ENCODE measurements at places on chromosomes 6 and 20.
A peak's percentile ranks its signal among the peaks of the same experiment; 100 is the strongest.

DNA sequence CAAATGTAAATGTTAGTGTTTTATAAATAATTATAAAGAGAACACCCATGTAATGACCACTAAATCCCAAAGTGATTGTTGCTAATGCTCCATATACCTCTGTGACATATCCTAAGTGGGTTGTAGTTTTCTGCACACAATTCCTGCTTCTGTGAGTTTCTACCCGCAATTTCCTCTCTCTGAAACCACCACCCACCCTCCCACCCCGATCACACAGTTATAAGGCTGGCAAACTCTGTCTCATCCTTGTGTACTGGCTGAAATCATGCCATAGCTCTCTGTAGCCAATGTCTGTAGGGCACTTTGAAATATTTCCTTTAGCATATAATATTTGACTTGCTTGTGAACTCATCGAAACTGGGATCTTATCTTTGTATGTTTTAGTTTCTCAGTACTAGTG, 236.6 kb downstream of the PLCB1 start:
- no peak for DNase-seq

DNA sequence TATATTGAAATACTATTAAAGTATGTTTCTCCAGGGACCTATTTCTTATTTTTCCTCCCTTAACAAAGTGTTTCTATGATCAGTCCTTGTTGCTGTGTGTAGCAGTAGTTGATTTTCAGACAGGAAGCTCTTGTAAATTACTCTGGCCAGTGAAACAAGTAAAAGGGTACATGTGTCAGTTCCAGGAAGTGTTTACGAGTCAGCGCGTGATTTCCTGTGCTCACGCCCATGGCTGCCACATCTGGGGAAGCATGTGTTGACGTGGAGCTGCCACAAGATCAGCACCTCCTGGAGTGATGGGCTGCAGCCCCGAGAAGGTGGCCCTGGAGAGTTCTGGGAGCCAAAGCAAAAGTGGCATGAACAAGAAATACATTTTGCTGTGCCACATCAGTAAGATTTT, 38.6 kb upstream of the GGTLC1 start:
- DNase-seq: peak; percentile 44

GRCh38 chr6:139055709-139056108, 27.2 kb downstream of the ABRACL start:
- DNase-seq: no peak

DNA sequence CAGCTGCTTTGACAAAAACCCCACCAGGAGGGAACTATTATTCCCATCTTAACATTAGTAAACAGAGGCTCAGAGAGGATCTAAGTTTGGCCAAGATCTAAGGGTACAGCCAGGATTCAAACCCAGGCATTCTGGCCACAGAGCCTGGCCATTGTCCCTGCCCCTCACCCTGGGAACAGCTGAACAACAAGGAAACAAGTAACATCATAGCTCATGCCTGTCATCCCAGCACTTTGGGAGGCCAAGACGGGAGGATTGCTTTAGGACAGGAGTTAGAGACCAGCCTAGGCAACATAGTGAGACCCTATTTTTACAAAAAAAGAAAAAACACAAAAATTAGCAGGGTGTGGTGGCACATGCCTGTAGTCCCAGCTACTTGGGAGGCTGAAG, 27.5 kb downstream of the TOX2 start:
- DNase-seq: no peak

DNA sequence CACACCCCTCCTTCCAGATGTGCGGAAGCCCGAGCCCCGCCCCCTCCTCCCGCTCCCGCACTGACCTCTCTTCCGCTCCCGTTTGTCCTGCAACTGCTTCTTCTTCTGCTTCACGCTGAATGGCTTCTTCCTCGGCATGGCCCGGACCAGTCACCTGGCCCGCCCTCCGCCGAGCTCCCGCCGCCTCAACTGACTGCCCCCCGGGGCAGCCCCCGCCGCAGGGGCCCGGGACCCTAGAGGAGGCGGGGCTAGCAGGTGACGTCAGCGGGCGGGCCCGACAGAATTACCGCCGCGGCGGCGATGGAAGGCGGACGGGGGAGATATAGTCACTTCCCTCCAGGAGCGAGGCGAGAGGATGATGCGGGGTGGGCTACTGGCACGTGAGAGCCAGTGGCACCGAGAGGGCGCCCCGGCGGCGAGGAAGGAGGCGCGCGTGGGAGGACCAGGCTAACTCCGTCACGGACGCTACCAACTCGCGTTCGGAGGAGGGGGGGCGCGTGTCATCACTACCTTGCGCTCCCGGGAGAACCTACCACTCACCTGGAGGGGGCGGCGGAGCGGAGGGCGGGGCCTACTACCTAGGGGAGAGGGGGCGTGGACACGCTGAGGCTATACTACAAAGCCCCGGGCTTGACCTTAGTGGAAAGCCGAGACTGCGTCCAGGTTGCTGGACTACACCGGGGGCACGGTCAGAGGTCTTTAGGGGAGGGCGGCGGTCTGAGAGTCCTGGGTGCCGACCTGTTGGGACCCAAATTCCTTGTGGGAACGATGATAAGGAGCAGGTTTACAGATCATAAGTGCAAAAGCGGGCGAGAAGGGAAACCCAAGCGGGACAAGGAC, at the start of gene GNL1:
Gene GNL1, minus strand, starts transcription at position 424 of the 840 bp plus-strand sequence. Its CDS starts 286 bp downstream, at position 138.
- DNase-seq: peak; percentile 98

DNA sequence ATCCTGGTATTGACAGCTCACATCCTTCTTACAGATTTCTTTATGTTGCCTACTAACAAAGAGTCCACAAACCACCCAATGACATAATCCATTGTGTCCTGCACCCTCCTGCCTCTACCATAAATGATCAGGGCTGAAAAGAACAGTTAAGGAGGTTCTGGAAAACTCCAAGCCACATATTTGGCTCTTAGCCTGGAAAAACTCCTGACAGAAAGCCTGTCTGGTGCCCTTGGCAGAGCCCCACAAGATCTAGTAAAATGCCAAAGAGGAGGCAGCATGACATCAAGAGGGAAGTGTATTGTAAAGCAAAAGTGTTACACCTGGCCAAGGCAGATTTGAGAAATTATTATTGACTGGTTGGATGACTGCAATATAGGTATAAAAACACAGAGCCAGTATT, 126.4 kb upstream of the VGLL2 start:
- DNase-seq: no peak

DNA sequence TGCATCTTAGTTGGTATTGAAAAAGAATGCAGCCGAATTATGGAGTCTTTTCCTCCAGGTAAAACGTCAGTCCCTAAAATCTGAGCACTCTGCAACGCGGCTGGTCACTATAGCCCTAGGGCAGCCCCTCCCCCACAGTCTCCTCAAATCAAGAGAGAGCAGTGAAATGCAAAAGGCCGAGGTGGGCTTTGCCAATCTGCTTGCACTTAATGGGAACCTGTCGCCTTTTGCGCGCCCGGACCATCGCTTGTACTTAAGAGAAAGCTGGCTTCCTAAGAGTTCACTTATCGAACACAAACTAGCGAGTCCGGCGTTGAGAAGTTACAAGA, 447 bp downstream of the MCM3 start:
- DNase-seq: no peak

- DNase-seq: no peak
Measured at GRCh38 chr6:74069089-74069581, 373.1 kb downstream of the CD109 start.

DNA sequence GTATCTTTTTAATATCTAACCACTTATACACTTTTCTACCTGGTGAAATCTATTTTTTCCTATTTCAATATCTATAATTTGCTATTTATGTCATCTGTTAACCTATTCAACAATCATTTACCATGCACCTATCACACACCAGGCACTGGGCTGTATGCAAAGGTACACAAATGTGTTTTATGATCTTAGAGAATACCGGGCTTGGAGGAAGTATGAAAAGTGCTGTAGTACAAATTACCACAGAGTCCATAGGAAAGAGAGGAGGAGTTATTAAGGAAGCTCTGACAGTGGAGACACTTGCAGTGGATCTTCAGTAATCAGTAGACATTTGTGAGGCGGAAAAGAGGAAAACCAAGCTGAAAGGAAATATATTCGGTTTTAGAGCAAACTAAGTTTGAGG, 96.0 kb downstream of the HIVEP2 start:
- DNase-seq: no peak
